NCI-H1436 treated with DMSO at 0.1 percent for 48 hours (cell line): ENCODE measurements at places on chromosomes 4 and X.

GRCh38 chrX:132489578-132490419 lies 961 bp upstream of the MBNL3 start:
- DNase-seq = peak; percentile 36

GRCh38 chrX:139844884-139845283 lies 88.0 kb downstream of the ATP11C start:
- DNase-seq = no peak

GRCh38 chr4:2535376-2536192 lies 863 bp upstream of the FAM193A start:
- DNase-seq = no peak

- no peak for DNase-seq
Measured at GRCh38 chrX:68762766-68763165, 66.1 kb upstream of the EFNB1 start.

DNA sequence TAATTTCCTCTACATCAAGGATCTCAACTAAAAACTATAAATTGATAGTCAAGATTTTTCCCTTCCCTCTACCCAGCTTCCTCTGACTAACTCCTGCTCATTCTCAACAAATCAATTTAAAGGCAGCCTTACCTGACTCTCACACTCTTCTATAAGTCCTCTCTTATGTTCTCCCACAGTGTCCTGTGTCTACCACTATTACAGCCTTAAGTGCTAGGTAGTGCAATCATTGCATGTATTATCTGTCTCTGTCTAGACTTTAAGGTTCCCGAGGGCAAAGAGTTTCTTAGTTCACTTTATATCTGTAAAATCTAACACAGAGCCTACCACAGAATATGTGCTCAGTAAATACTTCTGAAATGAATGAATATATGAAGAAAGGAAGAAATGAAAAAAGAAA lies 123.7 kb downstream of the BTC start:
- no peak for DNase-seq

DNA sequence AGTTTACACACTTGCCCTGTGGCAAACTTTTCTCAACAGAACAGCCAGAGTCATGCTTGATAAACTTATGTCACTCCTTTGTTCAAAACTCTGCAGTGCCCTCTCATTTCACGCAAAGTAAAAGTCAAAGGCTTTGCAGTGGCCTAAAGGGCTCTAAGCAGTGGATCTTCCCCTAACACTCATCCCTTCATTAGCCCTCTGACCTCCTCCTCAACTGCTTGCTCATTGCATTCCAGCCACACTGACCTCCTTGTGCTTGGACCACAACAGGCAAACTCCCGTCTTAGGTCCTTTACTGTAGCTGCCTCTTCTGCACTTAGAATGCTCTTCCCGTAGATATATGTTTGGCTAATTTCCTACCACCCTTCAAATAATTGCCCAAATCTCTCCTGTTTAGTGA lies 5.6 kb downstream of the PRDM5 start:
- no peak for DNase-seq

- no peak for DNase-seq
Measured at GRCh38 chrX:36908801-36909675, 99.1 kb upstream of the FAM47C start.

GRCh38 chr4:152095701-152096070 lies 334.9 kb upstream of the GATB start:
- no peak for DNase-seq

DNA sequence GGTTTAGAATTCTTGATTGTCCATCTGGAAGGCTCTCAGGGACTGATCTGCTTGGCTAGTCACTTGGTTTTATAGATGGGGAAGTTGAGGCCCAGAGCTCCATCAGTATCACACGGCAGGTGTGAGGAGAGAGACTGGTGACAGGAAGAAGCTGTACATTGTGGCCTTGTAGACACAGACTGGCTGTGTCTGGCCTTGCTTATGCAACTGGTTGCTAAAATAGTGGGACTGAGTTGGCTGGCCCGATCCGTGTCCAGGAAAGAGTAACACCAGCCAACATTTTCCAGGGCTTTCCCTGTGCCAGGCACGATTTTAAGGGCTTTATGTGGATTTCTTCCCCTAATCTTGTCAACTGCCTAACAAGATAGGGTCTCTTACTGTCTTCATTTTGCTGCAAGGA lies 2.8 kb downstream of the TBC1D14 start:
- no peak for DNase-seq

DNA sequence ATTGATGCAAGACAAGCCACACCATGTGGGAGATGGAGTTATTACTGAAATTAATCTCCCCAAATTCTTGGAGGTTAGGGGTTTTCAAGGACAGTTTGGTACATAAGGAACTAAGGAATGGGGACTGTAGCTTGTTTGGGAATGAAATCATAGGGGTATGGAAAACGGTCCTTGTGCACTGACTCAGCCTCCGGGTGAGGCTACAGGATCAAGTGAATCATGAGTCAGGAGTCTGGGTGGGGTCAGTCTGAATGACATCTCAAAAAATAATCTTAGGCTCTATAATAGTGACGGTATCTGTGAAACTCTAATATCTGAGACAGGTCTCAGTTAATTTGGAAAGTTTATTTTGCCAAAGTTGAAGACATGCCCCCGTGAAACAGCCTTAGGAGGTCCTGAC lies 128.5 kb upstream of the CYSLTR1 start:
- DNase-seq = no peak

- no peak for DNase-seq
Measured at GRCh38 chr4:93461541-93461940, 367.0 kb upstream of the ATOH1 start.

GRCh38 chr4:34047363-34047762 lies 2197.0 kb downstream of the ARAP2 start:
- no peak for DNase-seq

DNA sequence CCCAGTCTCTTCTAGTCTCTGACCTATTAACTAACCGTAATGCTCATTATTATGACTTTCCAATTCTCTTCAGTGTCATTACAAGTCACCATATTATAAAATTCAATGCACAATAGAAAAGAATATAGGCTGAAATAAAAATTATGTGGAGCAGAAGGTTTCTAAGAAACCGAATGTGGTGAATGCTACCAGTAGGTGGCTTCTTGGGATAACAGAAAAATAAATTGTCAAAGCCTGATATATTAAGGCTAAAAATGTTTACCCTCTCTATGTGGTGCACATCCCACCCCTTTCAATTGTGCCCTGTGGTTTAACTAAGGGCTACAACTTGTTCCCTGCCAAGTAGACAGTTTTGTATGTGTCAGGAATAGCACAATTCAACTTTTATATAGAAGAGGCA lies 624.6 kb upstream of the TECRL start:
- no peak for DNase-seq

DNA sequence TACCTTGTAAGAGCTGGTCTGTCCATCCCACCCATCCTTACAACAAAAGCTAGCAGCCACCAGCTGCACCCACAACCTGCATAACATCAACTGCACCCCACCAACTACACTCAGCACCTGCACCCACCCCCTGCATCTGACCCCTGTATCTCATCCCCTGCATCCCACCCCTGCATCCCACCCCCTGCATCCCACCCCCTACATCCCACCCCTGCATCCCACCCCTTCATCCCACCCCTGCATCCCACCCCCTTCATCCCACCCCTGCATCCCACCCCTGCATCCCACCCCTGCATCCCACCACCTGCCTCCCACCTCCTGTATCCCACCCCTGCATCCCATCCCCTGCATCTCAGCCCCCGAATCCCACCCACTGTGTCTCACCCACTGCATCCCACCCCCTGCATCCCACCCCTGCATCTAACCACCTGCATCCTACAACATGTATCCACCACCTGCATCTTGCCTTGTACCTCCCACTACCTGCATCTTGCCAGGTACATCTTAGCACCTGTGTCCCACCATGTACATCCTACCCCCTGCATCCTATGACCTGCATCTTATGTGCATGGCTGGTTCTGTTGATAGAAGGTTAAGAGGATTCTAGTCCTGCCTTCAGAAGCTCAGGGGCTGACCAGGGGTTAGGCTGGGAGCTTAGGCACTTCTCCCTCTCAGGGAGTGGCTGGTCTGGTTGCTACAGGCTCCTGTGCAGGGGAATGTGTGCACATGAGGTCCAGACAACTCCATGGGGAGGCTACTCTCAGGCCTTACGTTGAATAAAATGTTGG lies 9.4 kb downstream of the TMEM271 start:
- DNase-seq = no peak

- no peak for DNase-seq
Measured at GRCh38 chrX:77945910-77946545, 23.4 kb downstream of the PGAM4 start.

DNA sequence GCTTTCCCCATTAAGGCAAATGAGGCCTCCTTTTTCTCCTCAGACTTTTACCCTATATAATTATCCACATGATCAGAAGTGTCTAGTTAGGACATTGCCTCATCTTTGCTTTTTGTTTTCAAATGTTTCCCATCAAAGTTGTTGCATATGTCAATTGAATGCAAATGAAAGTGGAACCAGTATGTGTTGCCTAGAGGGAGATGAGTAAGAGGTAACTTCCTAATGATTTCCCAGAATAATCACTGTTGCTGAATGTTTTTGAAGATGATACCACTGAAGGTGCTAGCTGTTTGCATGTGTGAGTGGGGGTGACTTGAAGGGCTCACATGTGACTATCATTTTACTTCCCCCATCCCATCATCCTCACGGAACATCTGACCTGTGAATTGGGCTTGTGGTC lies 33.9 kb downstream of the PAK3 start:
- no peak for DNase-seq

DNA sequence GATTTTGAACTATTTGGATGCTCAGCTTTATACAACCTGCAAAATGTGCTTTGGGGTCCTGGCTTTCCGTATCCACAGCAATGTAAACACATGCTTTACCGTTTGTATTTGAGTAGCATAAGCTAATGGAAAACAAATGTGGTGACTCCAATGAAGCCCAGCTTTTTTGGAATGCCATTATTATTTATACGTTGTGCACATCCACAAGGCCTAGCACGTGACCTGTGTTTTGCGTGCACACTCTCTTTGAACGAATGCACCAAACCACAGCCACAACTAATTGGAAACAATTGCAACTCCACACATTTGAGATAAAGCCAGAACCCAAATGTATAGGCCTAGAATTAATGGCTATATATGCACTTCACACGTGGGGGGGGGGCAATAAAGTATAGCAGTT lies 189.5 kb upstream of the GPC4 start:
- no peak for DNase-seq

GRCh38 chr4:4942658-4943057 lies 76.6 kb downstream of the CYTL1 start:
- no peak for DNase-seq

DNA sequence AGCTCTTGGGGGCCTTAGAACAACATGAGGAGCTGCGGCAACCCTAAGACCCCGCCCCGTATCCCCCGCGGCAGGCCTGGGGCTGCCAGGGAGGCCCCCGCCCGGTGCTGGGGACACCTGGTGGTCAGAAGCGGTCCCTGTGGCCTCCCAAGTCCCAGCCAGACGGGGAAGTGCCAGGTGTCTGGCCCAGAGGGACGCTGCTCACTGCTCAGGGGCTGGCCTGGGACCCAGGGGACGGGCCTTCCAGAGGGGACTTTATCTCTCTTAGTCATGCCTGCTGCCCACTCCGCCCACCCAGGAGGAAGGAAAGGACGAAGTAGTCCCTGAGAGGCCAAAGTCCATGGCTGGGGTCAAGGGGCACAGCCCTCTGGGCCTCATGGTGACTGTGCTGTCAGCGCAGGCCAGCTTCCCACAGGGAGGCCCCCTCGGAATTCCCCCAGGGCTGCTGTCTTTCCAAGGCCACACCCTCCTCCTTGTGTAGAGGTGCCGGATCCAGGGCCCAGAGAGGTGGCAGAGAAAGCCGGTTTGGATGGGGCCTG lies 31.0 kb upstream of the HTRA3 start:
- DNase-seq = no peak

DNA sequence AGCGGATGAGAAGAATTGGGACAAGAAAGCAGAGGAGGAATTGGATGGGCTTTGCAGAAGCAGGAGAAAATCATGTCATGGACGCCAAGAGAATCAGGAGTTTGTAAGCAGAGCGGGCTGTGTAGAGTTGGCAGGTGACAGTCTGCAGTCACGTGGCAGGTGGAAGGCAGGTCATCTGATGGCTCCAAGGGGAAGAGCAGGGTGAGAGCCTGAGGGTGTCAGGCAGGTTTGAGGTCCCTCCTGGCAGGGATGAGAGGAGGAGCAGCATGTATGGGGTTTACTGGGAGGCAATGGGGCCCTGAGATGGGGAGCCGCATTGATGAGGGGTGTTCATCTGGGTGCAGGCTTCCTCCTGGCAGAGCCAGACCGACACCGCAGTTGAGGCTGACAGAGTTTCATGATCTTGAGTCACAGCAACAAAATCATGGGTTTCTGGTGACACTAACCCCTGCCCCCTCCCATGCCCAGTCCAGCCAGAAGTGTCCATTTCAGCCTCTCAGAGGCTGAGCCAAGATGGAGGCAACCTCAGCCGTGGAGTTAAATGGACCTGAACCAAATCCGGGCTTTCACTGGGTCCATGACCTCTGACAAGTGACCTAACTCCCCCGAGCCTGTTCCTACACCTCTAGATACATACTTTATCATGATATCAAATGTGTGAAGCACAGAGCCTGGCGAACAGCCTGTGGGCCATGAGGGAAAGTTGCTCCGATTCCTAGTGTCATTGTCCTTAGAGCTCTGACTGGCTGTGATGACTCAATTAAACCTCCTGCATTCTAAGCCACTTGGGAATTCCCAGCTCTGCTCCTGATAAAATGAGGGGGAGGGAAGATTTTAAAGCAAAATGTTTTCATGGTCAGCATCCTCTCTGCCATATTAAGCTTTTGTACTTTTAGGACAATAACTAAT lies 36.1 kb downstream of the EVC start:
- DNase-seq = no peak

DNA sequence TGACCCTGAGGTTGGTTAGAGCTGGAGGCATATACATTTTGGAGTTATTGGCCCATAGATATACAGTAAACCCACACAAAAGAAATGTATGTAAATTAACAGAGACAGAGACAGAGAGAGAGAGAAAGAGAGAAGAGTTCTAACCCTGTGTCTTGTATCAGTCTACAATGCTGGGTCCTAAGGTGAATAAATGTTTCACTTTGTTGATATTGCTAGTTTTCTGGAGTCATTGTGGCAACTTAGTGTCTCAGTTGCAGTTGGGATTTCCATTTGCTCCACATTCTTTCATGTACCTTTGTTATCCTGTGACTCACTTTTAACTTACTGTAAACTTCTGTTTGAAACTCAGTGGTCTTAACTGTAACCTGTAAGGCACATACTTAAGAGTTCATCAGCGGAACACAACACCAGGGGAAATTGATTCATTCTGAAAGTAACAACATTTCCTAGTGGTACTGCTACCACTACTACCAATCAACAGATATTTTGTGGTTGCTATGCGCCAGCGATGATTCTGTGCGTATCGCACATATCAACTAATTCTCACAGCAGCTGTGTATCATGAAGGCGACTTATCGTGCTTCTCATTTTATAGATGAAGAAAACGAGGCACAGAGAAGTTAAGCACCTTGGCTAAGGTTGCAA lies 38.5 kb upstream of the ETDA start:
- DNase-seq = no peak

GRCh38 chrX:129034196-129034595 lies 489.1 kb downstream of the SMARCA1 start:
- no peak for DNase-seq

- no peak for DNase-seq
Measured at GRCh38 chr4:26226629-26227376, 94.0 kb upstream of the RBPJ start.

- no peak for DNase-seq
Measured at GRCh38 chr4:100084892-100085291, 105.4 kb downstream of the DDIT4L start.

GRCh38 chrX:134990475-134990800 lies 353 bp upstream of the SMIM10 start:
- DNase-seq = no peak
